ENCODE measurements at places on chromosomes 16 and 17.

GRCh38 chr17:45048795-45049563 is 2.5 kb downstream of the DCAKD start:
- no peak for DNase-seq

GRCh38 chr16:17858061-17858460 is 387.3 kb upstream of the XYLT1 start:
- no peak for DNase-seq

- peak; percentile 50 for DNase-seq
Observed at GRCh38 chr16:19884611-19885450, at the start of gene GPRC5B. TSS of gene GPRC5B (minus strand) at chr16:19884848. CDS start at chr16:19872845, 12,003 bp downstream.

- DNase-seq: no peak
Observed at GRCh38 chr16:31134625-31135534, 647 bp downstream of the PRSS8 start.

- no peak for DNase-seq
Observed at GRCh38 chr17:58329035-58329809, 627 bp upstream of the TSPOAP1 start.

Measured in Caki2 (cell line).